ENCODE measurements at places on chromosomes 11 and 22.

DNA sequence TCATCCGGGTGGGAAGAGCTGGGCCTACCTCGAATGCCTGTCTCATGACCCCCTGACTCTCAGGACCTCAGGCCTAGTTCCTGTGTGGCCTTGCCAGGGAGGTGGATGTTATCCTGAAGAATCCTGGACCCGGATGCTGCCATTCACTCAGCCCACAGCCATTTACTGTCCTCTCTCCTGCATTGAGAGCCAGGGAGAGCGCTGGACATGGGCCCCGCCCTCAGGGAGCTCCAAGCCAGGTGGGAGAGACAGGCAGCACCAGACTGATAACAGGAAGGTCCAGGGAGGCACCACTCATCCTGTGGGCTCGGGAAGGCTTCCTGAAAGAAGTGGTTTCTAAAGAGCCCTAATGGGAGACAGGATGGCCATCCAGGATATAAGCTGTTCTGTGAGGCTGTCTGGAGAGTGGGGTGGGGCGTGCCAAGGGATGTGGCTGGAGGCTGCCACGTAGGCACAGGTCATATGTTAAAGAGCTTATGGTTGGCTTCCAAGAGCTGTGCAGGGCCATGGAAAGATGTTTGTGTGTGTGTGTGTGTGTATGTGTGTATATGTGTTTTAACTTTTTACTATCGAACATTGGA, 8.6 kb downstream of the SERPINH1 start:
- no peak for DNase-seq

DNA sequence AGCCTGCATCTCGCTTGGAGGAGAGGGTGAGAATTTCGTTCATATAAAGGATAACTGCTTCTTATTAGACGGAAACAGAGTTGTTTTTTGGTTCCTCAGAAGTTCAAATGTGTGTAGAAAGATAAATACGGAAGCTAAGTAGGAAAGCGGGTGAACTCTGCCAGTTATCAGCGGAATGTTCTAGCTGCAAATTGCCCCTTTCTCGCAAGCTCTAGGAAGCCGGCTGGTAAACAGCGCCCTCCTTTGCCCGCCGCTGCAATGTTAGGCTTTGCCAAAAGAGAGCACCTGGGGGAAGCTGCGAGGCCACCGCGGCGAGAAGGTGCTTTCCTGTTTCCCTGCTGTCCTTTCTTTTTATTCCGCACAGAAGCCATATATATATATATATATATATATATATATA, 67.0 kb downstream of the IGLL5 start:
- DNase-seq = no peak

- no peak for DNase-seq
Observed at GRCh38 chr11:133133050-133133449, 399.3 kb downstream of the OPCML start.

GRCh38 chr11:104057908-104058307, 21.5 kb downstream of the DDI1 start:
- no peak for DNase-seq

DNA sequence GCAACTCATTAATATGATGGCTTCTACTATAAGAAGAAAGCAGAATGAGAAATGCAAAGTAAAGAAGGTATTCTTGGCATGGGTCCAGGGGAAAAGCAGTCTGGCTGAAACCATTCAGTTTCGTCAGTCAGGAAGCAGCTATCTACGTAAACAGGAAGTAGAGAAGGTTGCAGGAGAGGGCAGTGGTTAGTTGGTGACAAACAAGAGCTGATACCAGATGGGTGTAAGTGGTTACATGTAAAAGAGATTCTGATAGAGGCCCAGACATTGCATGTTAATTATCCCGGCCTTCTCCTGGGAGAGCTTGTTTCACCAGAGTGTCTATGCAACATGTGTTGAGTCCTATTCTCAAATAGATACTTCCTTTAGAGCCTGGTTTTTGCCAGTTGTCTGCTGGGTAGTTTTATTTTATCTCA, 58.4 kb upstream of the PSMA1 start:
- DNase-seq = peak; percentile 41

DNA sequence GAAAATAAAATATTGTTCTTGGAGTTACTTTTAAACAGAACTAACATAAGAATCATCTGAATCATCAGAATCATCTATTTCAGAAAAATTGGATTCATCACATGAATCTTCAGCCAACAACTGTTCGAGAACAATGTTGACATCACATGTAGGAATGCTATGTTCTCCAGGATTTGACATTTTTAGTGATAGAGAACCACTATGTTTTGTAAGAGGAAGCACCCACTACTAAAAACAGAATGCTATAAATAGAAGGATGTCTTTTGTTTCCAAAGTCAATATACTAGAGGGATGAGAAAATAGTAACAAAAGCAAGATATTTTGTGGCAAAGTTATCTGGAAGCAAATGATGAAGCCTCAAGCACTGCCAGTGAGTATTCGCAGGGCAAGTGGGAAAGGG, 263.4 kb upstream of the DDI1 start:
- no peak for DNase-seq

DNA sequence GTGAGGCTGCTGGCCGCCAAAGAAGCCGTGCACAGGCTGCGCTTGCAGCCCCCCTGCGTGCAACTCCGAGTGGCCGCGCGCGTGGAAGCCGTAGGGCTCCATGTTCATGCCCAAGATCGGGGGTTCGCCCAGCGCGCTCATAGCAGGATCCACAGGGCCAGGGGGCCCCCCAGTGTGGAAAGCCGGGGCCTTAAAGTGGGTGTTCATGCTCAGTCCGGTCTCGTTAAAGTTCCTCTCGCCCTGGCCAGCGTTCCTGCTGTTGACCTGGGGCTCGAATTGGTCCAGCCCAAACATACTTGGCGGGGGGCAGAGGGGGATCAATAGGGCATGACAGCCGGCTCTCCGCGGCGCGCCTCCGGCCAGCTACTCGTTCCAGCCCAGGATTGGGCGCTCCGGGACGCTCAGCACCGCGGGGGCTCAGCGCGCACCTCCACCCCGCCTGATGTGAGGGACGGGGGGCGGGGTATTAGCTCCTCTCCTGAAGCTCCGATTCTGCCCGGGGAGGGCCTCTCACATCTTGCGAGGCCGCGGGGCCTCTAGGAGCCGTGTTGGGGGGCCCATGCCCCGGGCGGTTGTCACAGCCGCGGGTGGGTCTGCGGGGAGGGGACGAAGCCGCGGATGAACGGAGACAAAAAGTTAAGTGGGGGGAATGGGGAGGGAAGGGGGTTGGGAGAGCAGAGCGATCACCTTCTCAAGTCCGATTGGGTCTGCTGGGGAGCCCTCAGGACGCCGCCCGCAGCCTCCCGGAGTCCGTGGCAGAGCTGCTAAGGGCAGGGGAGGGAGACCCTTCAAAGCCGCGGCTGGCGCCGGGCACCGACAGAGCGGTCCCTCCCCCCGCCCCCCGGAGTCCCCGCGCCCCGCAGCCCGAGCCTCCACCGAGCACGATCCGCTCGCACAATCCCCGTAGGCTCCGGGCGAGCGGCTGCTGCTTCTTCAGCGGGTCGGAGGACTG, 1.0 kb downstream of the MN1 start:
- no peak for DNase-seq

DNA sequence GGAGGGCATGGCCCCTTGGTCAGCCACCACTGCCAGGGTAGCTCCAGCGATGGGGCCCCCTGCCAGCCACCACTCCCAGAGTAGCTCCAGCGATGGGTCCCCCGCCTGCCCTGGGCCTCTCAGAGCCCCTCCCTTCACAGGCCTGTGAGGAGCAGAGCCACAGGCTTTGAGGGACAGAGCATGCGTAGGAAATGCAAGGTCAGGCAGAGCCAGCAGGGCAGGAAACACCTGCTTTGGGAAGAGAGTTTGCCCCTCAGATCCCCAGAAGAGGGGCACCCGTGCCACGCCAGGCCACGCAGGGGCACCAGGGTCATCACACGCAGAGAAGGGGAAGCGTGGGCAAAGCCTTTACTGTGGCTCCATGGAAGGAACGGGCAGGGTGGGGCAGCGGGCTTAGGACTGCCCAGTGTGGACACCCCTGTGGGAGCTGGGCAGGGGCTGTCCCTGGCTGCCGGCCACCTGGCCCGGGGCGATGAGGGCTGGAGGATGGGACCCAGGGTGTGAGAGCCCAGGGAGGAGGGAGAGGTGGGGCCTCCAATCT, 477.8 kb downstream of the BRD1 start:
- DNase-seq = no peak

DNA sequence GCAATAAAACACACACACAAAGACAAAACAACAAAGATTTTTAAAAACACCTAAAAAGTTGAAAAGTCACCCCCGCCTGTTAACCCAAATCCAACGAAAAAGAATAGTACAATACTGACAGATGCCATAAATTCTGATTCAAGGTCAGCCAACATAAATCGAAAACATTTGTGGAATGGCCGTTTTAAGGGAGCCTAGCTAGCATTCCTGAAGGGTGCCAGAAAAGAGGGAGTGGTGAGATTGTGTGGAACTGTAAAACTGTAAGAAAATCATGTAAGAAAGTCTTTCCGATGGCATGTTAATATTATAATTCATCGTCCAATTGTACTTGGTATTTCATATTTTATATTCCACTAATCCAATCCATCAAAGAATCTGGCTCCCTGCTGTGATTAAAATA, 75.1 kb downstream of the RAB38 start:
- DNase-seq = no peak

- no peak for DNase-seq
Observed at GRCh38 chr11:43709689-43710088, 29.2 kb downstream of the HSD17B12 start.

DNA sequence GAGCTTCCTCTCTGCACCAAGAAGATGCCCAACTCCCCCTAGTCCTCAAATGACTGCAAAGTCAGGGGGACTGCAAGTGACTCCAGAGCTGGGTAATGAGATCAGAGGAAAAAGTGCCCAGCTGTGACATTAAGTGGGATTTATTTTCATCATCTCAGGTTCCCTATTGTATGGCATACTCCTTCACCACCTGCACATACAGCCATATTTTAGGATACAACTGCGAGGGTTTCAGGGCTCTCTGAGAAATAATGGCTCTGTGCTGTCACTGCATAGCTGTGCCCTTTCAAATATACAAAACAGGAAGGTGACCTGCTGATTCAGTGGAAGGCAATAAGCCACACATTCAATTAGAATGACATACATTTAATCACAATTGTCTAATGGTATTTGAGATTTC, 45.6 kb upstream of the PLET1 start:
- no peak for DNase-seq

- no peak for DNase-seq
Observed at GRCh38 chr22:31287818-31288495, 4.3 kb downstream of the PIK3IP1 start.

DNA sequence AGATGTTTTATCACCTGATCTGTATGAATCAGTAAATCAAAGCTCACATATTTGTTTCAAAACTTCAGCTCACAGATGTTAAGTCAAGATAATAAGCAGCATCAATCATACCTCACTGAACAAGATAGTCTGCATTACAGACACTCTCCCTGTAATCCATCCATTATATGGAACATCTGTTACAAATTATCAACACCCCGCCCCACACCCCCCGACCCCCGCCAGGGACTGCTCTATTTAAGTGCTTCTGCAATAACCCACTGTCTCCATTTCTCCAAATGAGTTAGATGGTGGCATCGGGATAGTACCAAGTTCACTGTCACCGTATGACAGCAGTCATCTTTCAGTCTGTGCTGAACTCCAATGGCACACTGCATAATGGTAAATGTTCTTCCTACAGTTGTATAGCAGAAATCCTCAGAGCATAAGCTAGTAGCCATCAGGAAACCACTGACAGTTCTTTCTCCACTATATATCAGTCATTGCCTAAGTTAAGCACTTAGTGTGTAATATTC, 447.0 kb upstream of the ARHGAP42 start:
- no peak for DNase-seq

- DNase-seq = no peak
Observed at GRCh38 chr22:30979932-30980331, 10.9 kb downstream of the TUG1 start.

DNA sequence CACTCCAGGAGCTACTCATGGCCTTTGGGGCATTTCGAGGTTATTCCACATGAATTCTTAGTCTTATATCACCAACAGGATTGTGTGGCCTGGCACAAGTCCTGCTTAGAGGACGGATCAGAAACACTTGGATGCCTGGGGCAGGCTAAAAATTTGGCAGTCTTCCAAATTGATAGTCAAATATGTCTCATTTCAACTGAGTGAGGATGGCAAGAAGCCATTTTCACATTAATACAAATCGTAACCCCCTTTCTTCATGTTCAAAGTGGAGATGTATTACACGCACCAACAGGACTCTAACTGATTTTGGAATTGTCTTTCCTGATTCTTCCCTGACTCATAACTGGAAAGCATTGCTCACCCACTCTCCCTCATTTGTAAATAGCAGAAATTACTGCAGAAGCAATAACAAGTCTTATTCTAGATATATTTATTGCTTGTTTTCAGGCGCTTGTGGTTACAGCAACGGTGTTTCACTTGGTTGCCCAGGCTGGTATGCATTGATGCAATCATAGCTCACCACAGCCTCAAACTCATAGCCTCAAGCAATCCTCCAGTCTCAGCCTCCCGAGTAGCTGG, 10.3 kb upstream of the CCDC86 start:
- no peak for DNase-seq

DNA sequence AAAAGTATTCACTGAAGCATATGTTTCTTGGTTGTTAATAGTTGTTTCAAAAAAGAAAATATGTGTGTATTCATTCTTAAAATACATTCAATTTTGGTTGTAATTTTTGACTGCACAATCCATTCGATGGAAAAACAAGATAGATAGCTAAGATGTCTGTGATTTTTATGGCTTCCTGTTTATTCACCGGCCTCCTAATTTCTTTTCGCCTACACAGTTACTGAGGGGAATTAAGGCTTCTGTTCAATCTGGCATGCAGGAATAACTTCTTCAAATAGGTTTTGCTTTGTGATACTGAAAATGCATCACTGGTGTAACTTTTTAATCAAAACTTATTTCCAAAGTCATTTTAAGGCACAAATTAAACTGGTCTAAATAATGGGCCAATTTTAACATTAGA, 290.8 kb upstream of the ARHGAP42 start:
- DNase-seq = no peak

DNA sequence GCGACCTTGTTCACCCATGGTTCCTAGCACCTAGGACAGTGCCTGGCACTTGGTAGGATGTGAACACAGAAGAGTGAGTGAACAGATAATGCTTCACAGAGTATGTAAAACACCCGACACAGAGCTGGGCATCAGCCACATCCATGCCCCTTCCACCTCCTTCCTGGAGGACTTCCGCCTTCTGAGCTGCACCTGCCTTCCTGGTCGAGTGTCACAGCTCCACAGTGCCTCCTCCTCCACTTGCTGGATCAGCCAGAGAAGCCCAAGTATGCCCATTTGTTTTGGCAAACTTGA, 20.1 kb downstream of the PRDM11 start:
- no peak for DNase-seq

DNA sequence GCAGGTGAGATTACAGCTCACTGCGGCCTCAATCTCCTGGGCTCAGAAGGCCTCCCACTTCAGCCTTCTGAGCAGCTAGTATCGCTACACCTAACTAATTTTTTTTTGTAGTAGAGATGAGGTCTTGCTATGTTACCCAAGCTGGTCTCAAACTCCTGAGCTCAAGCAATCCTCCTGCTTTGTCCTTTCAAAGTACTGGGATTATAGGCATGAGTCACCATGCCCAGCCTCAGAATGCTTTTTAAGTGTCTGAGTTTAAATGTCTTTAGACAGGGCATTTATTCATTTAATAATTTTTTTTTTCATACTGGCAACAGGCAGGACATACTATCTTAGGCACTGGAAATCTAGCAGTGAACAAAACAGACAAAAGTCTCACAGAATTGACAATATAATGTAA, 27.7 kb downstream of the LRP4 start:
- DNase-seq = no peak

- DNase-seq = no peak
Observed at GRCh38 chr11:19511413-19512183, 201.0 kb upstream of the NAV2 start.
